ENCODE measurements at places on chromosomes 2 and 18. TPM values are rescaled to one million over a fixed set of nuclear protein-coding genes. Genes with fewer than 3 reads are reported as not detected.

- DNase-seq: no peak
- H3K27me3 ChIP-seq: peaks cover 10% of the 10 kb centered on the region
- H3K27ac ChIP-seq: no peak overlapping the region
- peaks cover 3% of the 10 kb centered on the region for H3K4me1 ChIP-seq
- no peak overlapping the region for H3K4me3 ChIP-seq
- no peaks in the 10 kb centered on the region for H3K36me3 ChIP-seq
Measured at GRCh38 chr18:49544362-49544761, 17.5 kb upstream of the LIPG start.

- peaks cover 51% of the 10 kb centered on the region for H3K4me1 ChIP-seq
- peaks cover 3% of the 10 kb centered on the region for H3K36me3 ChIP-seq
- H3K27ac ChIP-seq: no peak overlapping the region
- no peaks in the 10 kb centered on the region for H3K27me3 ChIP-seq
- DNase-seq: no peak
- H3K4me3 ChIP-seq: no peak overlapping the region
Measured at GRCh38 chr2:152493945-152494528, 159.1 kb downstream of the FMNL2 start.

GRCh38 chr2:231383416-231384108 lies 11.9 kb upstream of the B3GNT7 start:
- H3K4me1 ChIP-seq: peaks cover 11% of the 10 kb centered on the region
- H3K27ac ChIP-seq: no peak overlapping the region
- peaks cover 14% of the 10 kb centered on the region for H3K36me3 ChIP-seq
- no peaks in the 10 kb centered on the region for H3K27me3 ChIP-seq

DNA sequence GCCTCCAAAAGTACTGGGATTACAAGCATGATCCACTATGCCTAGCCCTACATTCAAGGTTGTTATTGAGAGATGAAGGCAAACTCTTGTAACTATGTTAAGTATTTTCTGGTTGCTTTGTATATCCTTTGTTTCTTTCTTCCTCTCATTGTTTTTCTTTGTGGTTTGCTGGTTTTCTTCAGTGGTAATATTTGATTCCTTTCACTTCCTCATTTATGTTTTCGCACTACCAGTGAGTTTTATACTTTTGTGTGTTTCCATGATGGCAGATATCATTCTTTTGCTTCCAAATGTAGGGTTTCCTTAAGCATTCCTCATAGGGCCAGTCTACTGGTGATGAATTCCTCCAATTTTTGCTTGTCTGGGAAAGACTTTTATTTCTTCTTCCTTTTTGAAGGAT lies 90.2 kb downstream of the NCK2 start:
- H3K27ac ChIP-seq: no peak overlapping the region
- no peak overlapping the region for H3K4me3 ChIP-seq
- H3K36me3 ChIP-seq: peaks cover 29% of the 10 kb centered on the region

The CBLN2 gene
- not detected for total RNA-seq

DNA sequence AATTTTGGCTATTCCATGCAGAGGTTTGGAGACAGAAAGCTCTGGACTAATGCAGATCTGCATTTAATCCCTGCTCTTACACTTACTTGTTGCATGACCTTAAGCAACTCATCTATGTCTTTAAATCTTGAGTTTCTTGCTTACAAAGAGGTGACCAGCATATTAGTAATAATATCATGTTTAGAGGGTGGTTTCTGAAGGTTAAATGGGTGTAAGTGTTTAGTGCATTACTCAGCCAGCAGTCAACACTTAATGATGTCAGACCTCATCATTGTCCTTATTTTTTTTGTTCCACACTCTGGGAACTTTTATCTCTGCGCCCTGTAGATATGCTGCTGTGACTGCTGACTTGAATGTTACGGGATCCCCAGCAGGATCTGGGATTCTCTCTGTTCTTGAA lies 1.7 kb downstream of the IL1RL1 start:
- H3K27ac ChIP-seq: no peak overlapping the region
- H3K27me3 ChIP-seq: peaks cover 25% of the 10 kb centered on the region
- H3K4me1 ChIP-seq: no peaks in the 10 kb centered on the region

The POTEE gene
- not detected for total RNA-seq

The GRHL1 gene
- 0.81 TPM for total RNA-seq

DNA sequence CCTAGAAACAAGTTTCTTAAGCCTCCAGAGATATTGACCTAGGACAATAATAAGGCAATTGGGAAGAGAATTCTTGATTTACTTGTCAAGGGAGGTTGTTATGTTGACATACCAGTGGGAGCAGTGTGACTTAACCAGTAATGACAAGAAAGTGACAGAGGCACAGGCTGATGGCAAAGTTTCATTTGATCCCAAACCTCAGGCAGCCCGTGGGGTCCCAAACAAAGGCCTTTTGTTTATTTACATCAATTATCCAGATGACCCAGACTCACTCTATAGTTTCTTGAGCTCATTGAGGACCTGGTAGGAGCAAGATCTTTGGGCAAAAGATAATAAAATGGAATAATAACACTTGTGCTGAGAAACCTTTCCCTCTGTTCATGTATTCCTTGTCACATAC lies 336.8 kb downstream of the ARL6IP6 start:
- H3K4me3 ChIP-seq: no peak overlapping the region
- no peaks in the 10 kb centered on the region for H3K27me3 ChIP-seq
- no peak for DNase-seq
- no peaks in the 10 kb centered on the region for H3K4me1 ChIP-seq

- H3K27me3 ChIP-seq: peaks cover 91% of the 10 kb centered on the region
- no peak for DNase-seq
- H3K4me3 ChIP-seq: no peak overlapping the region
- peaks cover 51% of the 10 kb centered on the region for H3K4me1 ChIP-seq
Measured at GRCh38 chr2:174330945-174331594, 3.7 kb upstream of the SP9 start.

Data from osteocyte (in vitro differentiated cells).